ENCODE measurements at places on chromosomes 2 and 18. TPM values are rescaled to one million over a fixed set of nuclear protein-coding genes. Genes with fewer than 3 reads are reported as not detected.
A peak's percentile ranks its signal among the peaks of the same experiment; 100 is the strongest.

GRCh38 chr2:220417503-220417902 is 790.1 kb downstream of the SLC4A3 start:
- no peak overlapping the region for H3K4me3 ChIP-seq
- H3K36me3 ChIP-seq: no peaks in the 10 kb centered on the region
- no peak overlapping the region for H3K27ac ChIP-seq
- no peaks in the 10 kb centered on the region for H3K27me3 ChIP-seq
- H3K4me1 ChIP-seq: no peaks in the 10 kb centered on the region

Gene FTCDNL1
- 2.1 TPM for total RNA-seq

DNA sequence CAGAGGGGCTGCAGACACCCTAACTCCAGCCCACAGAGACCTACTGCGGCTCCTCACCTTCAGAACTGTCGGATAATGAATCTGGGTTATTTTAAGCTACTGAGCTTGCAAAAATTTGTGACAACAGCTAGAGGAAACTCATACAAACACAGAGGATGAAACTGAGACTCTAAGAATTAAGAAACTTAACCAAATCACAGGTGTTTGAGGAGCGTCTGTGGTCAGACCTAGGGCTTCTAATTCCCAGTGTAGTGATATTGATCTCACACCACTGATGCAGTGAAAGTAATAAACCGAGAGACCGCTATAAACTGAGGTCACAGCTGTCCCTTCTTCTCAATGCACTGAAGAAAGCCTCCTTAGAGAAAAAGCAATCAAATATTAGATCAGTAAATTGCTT is 110.1 kb downstream of the RGPD3 start:
- no peaks in the 10 kb centered on the region for H3K36me3 ChIP-seq
- no peak overlapping the region for H3K4me3 ChIP-seq
- H3K27ac ChIP-seq: no peak overlapping the region
- peaks cover 36% of the 10 kb centered on the region for H3K27me3 ChIP-seq
- no peaks in the 10 kb centered on the region for H3K4me1 ChIP-seq
- no peak for DNase-seq

DNA sequence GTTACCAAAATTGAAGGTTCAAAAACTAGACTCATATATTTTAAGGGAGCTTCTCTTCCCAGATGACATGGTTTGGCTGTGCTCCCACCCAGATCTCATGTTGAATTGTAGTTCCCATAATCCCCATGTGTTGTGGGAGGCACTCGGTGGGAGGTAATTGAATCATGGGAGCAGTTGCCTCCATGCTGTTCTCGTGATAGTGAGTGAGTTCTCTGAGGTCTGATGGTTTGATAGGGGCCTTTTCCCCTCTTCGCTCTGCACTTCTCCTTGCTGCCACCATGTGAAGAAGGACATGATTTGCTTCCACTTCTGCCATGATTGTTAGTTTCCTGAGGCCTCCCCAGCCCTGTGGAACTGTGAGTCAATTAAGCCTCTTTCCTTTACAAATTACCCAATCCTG is 140.1 kb downstream of the MAIP1 start:
- no peak for DNase-seq
- H3K36me3 ChIP-seq: no peaks in the 10 kb centered on the region
- H3K4me3 ChIP-seq: no peak overlapping the region

Gene MSTN
- not detected for total RNA-seq

- H3K4me1 ChIP-seq: no peaks in the 10 kb centered on the region
- no peaks in the 10 kb centered on the region for H3K36me3 ChIP-seq
- no peak for DNase-seq
Observed at GRCh38 chr2:191959209-191959608, 112.3 kb upstream of the CAVIN2 start.

GRCh38 chr2:171509945-171510731 is 12.1 kb upstream of the CYBRD1 start:
- H3K4me3 ChIP-seq: no peak overlapping the region
- no peak overlapping the region for H3K27ac ChIP-seq
- DNase-seq: no peak

GRCh38 chr2:213416832-213417231 is 132.6 kb downstream of the SPAG16 start:
- H3K4me1 ChIP-seq: no peaks in the 10 kb centered on the region
- no peaks in the 10 kb centered on the region for H3K27me3 ChIP-seq
- no peak overlapping the region for H3K27ac ChIP-seq
- H3K36me3 ChIP-seq: no peaks in the 10 kb centered on the region

GRCh38 chr2:211867845-211868451 is 670.7 kb downstream of the ERBB4 start:
- H3K36me3 ChIP-seq: no peaks in the 10 kb centered on the region
- no peaks in the 10 kb centered on the region for H3K27me3 ChIP-seq
- H3K4me3 ChIP-seq: no peak overlapping the region
- no peak overlapping the region for H3K27ac ChIP-seq

DNA sequence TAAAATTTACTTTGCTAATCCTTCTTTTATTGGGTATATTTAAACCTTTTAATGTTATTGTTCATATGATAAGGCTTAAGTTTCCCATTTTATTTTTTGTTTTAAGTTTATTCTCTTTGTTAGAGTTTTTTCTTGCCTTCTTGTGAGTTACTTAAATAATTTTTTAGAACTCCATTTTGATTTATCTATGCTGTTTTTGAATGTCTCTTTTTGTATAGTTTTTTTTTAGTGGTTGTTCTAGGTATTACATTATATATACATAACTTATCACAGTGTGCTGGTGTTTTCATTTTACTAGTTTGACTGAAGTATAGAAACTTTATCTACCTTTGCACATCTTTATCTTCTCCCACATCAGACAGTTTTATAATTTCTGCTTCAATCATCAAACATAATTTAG is 49.4 kb upstream of the TGFA start:
- no peaks in the 10 kb centered on the region for H3K36me3 ChIP-seq
- DNase-seq: no peak
- H3K4me3 ChIP-seq: no peak overlapping the region
- no peaks in the 10 kb centered on the region for H3K4me1 ChIP-seq

DNA sequence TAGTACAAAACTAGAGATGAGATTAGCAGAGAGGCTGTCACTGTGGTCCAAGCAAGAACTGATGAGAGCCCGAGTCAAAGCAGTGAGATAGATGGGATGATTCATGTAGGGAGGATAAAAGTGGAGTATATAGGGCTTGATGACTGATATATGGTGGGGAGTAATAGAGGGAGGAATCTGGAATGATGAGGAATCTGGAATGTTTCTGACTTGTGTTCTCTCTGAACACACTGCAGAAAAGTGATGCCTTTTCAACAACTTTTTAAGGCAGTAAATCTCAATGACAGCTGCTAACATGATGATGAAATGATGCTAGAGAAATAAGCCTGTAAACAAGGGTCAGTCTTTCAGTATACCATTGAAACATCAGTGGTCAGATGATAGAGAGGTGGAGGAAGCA is 143.5 kb upstream of the SP5 start:
- H3K4me3 ChIP-seq: no peak overlapping the region
- no peaks in the 10 kb centered on the region for H3K4me1 ChIP-seq
- H3K36me3 ChIP-seq: no peaks in the 10 kb centered on the region
- no peak for DNase-seq

DNA sequence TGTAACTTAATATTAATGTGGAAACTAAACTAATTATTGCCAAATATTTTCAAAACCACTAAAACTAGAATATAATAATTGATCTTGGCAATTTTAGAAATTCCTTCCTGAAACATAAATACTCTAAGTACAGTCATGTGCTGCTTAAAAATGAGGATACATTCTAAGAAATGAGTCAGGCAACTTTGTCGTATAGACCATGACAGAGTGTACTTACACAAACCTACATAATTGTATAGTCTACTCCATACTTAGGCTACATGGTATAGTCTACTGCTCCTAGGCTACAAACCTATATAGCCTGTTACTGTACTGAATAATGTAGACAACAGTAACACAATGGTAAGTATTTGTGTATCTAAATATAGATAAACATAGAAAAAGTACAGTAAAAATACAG is 27.6 kb downstream of the FEZ2 start:
- H3K36me3 ChIP-seq: peaks cover 27% of the 10 kb centered on the region
- H3K4me1 ChIP-seq: no peaks in the 10 kb centered on the region
- no peak overlapping the region for H3K27ac ChIP-seq
- no peak overlapping the region for H3K4me3 ChIP-seq
- DNase-seq: no peak
- no peaks in the 10 kb centered on the region for H3K27me3 ChIP-seq

DNA sequence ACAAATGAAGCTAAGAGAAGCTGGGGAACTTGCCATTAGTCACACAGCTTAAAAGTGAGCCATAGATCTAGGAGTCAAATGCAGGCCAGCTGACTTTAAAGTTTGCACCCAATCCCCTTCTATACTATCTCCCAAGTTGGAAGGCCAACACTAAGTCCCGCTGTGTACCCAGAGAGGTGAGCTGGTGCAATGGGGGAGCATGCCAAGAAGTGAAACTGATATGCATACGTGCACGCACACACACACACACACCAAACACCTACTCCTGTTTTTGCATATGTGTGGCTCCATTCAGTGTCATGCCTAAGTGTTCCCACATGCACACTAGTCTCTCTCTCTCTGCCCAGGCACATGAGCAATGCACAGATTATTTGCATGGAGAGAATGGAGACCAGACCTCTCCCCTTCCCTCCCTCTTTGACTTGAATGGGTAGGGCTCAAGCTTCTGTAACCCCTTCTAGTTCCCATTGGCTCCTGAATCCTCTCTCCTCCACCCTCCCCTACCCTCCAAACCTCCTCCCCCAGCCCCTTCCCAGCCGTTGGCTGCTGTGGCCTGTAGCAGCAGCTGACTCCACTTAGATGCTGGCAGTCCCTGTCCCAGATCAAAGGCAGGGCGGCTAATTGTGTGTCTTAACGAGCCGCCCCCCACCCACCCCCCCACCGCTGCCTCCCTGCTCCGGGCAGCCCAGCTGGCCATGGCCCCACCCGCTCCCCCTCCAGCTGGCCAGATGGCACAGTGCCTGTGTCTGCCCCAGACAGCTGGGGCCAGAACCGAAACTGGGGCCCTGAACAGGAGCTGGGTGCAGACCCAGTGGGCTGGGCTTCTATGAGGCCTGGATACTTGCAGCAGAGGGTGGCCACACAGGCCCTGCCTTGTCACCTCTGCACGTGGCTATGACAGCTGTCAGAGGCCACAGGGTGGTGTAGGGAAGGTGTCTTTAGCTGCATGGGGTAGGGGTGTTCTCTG is 5.6 kb downstream of the WNT10A start:
- H3K27ac ChIP-seq: no peak overlapping the region
- H3K27me3 ChIP-seq: peaks cover 77% of the 10 kb centered on the region
- DNase-seq: no peak
- H3K4me1 ChIP-seq: peaks cover 24% of the 10 kb centered on the region
- H3K36me3 ChIP-seq: no peaks in the 10 kb centered on the region

- no peaks in the 10 kb centered on the region for H3K27me3 ChIP-seq
- no peaks in the 10 kb centered on the region for H3K4me1 ChIP-seq
- no peak overlapping the region for H3K27ac ChIP-seq
- no peaks in the 10 kb centered on the region for H3K36me3 ChIP-seq
- no peak for DNase-seq
- no peak overlapping the region for H3K4me3 ChIP-seq
Observed at GRCh38 chr2:114610677-114611076, 168.2 kb downstream of the DPP10 start.

DNA sequence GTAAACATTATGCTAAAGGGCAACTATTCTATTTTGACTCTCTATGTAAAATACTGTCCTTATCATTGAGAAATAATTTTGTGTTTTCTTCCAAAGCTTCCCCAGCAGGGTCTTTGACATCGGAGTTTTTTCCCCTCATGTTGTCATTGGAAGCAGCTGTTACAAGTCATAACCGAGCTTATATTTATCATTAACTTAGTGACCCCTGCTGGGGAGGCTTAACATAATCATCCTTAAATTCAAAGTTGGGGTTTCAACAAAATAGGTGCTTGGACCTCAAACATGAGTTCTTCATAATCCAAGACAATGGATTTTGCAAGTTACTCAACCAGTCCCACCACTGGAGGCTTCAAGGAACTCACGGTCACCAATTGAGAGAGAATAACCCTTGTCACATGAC is 330.9 kb downstream of the DCC start:
- DNase-seq: no peak
- no peaks in the 10 kb centered on the region for H3K36me3 ChIP-seq
- H3K27me3 ChIP-seq: no peaks in the 10 kb centered on the region

Gene SETBP1
- 22.6 TPM for total RNA-seq

DNA sequence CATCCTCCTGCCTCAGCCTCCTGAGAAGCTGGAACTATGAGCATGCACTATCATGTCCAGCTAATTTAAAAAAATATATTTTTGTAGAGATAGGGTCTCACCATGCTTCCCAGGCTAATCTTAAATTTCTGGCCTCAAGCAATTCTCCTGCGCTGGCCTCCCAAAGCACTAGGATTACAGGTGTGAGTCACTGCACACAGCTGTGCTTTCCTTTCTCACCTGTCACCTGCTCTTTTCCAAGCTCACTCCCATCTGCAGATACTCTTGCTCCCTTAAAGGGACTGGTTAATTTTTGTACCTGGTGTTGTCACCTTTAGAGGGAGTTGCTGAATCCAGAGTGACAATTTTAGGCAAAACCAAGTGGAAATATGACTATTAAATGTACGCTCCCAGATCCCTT is 178.2 kb downstream of the LOXHD1 start:
- H3K36me3 ChIP-seq: no peaks in the 10 kb centered on the region
- H3K27ac ChIP-seq: no peak overlapping the region
- no peak for DNase-seq
- peaks cover 3% of the 10 kb centered on the region for H3K27me3 ChIP-seq

- peaks cover 25% of the 10 kb centered on the region for H3K4me1 ChIP-seq
- H3K27ac ChIP-seq: peak overlapping the region; percentile 57
- DNase-seq: peak; percentile 89
- H3K4me3 ChIP-seq: peak overlapping the region; percentile 17
- no peaks in the 10 kb centered on the region for H3K27me3 ChIP-seq
Observed at GRCh38 chr2:97870396-97870843, 125.3 kb downstream of the TMEM131 start.

Gene MPP4
- total RNA-seq: not detected

DNA sequence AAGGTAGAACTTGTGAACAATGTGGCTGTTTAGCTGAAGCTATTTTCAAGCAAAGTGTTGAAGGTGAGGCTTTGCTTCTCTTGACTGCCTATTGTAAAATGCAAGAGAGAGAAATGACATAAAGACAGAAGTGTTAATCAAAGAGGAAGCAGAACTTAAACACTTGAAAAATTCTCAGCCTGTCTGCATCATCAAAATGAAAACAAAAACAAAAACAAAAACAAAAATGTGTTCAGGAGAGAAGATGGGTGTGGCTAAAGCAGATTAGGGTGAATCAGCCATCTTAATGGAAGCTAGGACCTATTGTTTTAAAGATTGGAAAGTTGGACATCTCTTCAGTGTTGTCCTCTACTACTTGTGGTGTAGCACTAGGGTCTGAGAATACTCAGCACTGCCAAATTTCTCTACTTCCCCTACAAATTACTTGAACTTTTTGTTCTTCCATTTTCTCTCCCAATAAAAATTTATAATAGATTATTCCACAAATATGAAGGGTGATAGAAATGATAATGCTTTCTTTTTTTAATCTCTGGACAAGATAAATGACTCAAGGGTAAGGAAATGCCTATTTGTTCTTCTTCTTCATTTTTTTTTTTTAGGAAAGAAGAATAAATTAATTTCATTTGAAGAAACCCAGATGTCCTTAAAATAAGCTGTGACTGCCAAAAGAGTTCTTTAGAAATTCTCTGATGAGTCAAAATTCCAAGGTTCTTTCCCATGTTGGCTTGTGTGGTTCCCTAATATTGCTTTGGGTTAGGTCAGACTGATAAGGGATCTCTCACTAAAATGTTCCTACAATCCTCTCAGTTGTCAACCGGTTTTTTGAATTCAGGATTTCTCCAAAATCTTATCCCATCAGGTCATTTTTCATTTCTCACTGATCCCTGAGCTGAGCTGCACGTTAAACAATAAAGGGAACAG is 571.2 kb upstream of the ZEB2 start:
- DNase-seq: no peak
- H3K27ac ChIP-seq: no peak overlapping the region
- H3K36me3 ChIP-seq: no peaks in the 10 kb centered on the region
- H3K4me3 ChIP-seq: no peak overlapping the region

- DNase-seq: no peak
- H3K4me3 ChIP-seq: no peak overlapping the region
- H3K36me3 ChIP-seq: no peaks in the 10 kb centered on the region
Observed at GRCh38 chr2:241565411-241565810, 6.9 kb downstream of the BOK start.

Gene HOXD13
- not detected for total RNA-seq

Data from activated CD4-positive, alpha-beta T cell treated with anti-CD3 and anti-CD28 coated beads, Interleukin-2, amount 10 ng/mL, durations not matched to agents 24 days and 14 days (primary cell).